Cerebellum (tissue), 4 donors: ENCODE measurements at places on chromosomes 13 and 19.

DNA sequence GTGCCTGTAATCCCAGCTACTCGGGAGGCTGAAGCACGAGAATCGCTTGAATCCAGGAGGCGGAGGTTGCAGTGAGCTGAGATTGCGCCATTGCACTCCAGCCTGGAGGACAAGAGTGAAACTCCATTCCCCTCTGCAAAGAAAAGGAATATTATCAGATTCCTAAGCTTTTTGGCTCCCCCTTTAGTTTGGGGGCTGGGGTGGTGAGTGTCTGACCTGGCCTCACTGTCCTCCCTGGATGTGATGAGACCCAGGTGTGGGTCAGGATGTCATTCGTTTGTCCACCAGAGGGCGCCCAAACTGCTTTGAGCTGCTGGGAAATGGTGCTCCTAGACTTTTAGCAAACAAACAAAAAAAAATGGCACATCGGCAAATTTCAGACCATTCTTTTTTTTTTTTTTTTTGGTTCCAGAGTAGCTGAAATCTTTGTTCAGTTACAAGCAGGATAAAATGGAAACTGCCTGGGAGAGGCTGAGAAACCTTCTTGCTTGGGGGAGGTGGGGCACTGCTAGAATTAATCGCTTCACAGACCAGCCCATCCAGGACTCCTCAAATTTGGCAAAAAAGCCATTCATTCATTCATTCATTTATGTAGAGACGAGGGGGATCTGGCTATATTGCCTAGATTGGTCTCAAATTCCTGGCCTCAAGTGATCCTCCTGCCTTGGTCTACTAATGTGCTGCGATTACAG is 29.4 kb downstream of the SPC24 start:
- peak; percentile 74 for DNase-seq

GRCh38 chr19:4542896-4543841 is 3.3 kb upstream of the LRG1 start:
- no peak for DNase-seq

DNA sequence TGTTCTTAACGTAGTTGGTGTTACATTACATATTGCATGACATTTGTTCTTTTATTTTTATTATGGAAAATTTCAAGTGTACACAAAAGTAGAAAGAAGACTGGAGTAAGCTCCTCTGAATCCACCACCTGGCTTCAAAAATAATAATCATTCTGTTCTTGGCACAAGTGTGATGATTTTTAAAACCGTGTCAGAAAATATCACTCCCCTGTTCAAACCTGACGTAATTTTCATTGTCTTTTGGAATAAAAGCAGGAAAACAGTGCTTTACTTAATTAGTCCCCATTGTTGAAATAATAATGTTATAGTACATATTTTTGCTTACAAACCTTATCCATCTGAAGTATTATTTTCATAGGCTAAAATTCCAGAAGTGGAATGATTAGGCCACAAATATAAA is 41.3 kb upstream of the SCEL start:
- DNase-seq: no peak

GRCh38 chr19:8336072-8336569 is 6.9 kb downstream of the KANK3 start:
- no peak for DNase-seq

DNA sequence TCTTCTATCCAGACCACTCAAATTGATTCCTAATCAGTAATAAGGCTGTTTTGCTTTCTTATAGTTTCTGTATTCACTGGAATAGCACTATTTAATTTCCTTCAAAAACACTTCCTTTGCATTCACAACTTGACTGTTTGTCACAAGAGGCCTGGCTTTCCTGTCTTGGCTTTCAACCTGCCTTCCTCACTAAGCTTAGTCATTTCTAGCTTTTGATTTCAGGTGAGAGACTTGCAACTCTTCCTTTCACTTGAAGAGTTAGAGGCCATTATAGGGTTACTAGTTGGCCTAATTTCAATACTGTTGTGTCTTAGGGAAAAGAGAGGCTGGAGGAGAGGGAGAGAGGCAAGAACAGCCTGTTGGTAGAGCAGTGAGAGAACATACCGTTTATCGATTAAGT is 47.0 kb downstream of the SACS start:
- DNase-seq: no peak

DNA sequence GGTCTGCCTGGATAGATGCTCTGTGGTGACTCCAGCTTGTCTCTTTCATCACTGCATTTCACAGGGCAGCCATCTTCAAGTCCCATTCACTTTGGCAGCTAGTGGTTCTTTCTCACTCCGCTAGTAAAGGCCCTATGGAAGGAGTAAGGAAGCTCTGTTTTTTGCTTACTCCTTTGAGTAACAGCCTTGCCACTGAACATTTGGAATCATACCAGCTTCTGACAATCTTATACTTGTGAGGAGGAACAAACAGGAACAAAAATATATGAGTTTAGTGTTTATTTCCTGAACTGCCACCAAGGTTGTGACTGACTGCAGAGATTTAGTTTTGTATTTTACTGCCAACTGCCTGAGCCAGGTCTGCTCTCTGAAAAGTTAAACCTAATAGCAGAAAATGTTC is 38.7 kb downstream of the KCTD4 start:
- DNase-seq: no peak

DNA sequence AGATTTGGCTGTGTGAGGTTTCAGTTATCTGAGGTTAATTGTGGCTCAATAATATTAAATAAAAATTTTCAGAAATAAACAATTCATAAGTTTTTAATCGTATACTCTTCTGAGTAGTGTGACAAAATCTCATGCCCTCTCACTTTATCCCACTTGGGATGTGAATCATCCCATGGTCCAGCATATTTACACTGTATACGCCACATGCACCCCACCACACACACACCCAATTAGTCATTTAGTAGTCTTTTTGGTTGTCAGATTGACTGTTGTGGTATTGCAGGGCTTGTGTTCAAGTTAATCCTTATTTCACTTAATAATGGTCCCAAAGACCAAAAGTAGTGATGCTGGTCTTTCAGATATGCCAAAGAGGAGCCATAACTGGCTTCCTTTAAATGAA is 66.4 kb upstream of the PCDH9 start:
- DNase-seq: no peak

GRCh38 chr13:72093262-72093661 is 226.3 kb upstream of the DACH1 start:
- no peak for DNase-seq

DNA sequence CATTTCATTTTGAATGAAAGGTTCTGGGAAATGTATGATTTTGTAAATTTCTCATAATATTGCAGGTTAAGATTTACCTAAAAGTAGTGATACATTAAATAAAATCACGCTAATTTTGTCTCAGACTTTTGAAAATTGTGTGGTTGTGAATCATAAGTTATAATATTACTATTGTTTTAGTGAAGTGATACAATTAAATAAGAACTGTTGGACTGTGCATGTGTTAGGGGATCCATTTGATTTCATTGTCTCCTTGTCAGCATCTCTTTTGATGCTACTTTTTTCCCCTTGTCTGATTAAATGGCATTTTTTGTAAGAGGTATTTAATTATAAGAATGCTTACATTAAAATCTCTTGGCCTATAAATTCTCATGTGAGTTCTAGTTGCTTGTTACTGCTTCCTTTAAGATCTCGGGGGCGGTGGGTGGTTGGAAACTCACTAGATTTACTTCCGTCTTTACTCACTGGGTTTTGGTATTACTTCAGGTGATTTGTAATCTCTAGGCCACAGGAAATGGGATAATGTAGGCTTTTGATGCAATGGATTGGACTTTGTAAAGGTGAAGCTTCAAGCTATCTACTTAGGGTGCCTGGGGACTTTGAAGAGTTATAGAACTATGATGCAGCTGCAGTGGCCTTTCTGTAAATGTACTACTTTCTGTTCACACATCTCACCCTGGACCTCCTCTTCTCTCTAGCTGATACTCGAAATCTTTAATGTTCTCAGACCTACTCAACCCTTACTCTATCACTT is 66.5 kb downstream of the PAN3 start:
- DNase-seq: no peak
